Sciatic nerve (tissue), 2 donors: ENCODE measurements at places on chromosomes 16 and 17. TPM values are rescaled to one million over a fixed set of nuclear protein-coding genes. Genes with fewer than 3 reads are reported as not detected.

GRCh38 chr17:52134641-52135040, 23.9 kb downstream of the CA10 start:
- no peak for DNase-seq

DNA sequence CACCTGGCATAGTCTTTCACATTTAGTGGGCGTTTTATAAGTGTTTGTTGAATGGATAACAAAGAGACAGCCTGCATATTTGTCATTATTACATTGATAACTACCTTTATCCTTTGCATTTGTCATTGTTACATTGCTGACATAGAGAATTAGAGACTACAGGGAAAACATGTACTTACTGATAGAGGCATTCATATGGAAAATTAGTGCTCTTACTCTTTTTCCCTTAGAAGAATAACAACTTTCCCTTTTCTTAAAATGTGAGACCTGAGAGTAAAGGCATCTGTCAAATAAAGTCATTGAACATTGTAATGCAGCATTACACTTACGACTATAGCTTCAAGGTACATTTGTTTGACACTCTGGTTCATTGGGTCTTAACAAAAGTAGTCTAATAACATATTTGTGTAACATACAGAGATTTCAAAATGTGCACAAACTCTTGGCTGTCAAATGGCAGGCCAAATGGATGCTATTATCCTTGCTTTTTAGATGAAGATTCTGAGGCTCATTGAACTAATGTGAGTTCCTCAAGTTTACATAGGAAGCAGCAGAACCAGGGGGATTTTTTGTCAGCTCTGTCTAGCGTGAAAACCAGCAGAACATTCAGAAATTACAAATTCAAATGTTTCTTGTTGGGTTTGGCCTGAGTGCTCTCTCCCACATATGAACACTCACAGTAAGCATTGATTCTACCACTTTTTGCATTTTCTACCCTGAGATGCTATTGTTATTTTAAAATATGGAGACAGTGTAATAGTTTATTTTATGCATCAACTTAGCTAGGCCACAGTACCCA, 28.5 kb downstream of the SMIM36 start:
- DNase-seq = no peak

The C17orf107 gene
- 2.4 TPM for total RNA-seq

GRCh38 chr17:13981881-13982280, 87.4 kb upstream of the COX10 start:
- DNase-seq = no peak

The BRICD5 gene
- total RNA-seq = 9.9 TPM

The EVPLL gene
- total RNA-seq = not detected
